Right renal cortex interstitium (tissue), 3 donors: ENCODE measurements at places on chromosomes 2 and 18. TPM values are rescaled to one million over a fixed set of nuclear protein-coding genes. Genes with fewer than 3 reads are reported as not detected.

- no peak for DNase-seq
Measured at GRCh38 chr2:79453918-79454317, 58.9 kb upstream of the CTNNA2 start.

DNA sequence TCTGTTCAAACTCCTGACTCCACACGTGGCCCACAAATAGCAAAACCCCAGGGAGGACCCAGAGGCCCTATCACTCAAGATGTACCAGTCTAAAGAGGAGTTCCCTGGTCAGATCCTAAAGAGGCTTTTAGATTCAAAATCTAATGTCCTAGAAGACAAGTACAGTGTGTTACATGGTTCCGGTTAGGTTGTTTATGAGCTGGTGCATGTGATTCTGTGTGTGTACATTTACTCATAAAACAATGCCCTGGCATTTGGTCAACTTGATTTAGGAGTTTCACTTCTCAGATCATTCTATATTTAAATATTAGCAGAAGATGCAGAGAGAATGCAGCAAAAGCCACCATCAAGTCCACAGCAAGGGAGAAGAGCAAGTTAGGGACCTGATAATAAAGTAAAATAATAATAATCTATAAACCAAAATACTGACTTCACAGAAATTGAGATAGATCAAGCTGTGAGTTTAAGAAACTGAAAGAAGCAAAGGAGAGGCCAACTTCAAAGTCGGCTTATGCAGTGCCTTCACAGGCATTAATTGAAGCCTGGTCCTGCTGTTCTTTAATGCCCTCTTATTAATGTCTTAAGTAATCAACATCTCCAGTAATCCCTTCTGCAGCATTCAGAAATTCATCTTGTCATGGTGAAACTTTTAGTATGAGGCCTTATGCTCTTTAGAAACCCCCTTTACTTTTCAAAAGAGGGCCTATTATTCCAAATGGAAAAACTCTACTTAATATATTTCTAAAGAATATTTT lies 4.2 kb upstream of the AP1S3 start:
- DNase-seq = no peak

The NYAP2 gene
- polyA plus RNA-seq = 0.03 TPM

GRCh38 chr2:240688553-240688919 lies 3.1 kb upstream of the AQP12A start:
- no peak for DNase-seq

GRCh38 chr18:498931-499775 lies 1.3 kb downstream of the COLEC12 start:
- no peak for DNase-seq
